ENCODE measurements at places on chromosomes 1 and 21. TPM values are rescaled to one million over a fixed set of nuclear protein-coding genes. Genes with fewer than 3 reads are reported as not detected.

DNA sequence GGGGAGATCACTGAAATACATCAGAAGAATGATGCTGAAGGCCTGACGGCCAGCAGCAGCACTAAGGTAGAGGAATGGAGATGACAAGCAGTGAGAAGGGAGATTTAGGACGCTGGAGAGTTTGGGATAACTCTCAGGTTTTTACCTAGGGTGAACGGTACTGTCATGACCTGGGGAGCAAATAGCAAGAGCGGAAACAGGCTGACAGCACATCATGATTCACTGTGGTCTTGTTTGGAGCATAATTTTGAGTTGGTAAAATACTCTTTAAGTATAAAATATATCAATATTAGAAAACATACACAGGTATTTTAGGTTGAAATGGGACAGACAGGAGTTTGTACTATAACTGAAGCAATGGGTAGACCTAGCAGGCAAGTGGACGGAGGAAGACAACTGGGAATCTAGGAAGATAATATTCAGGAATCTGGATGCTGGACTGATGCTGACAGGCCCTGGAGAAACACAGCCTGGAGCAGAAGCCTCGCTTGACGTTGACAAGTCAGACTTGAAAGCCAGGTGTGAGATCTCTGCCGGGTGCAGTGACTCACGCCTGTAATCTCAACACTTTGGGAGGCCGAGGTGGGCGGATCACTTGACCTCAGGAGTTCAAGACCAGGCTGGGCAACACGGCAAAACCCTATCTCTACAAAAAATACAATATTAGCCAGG lies 33.3 kb downstream of the ALG14 start:
- no peak for DNase-seq

DNA sequence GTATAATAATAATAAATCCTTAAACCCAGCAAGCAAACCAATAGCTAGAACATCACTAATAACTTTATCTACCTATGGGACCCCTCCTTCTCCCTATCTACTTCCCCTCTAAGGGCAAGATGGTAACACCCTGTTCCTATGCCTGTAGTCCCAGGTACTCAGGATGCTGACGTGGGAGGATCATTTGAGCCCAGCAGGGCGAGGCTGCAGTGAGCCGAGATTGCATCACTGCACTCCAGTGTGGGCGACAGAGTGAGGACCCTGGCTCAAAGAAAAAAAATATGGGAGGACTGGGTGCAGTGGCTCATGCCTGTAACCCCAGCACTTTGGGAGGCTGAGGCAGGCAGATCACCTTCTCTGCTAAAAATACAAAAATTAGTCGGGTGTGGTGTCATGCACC lies 143.1 kb upstream of the SLC45A1 start:
- no peak for DNase-seq

DNA sequence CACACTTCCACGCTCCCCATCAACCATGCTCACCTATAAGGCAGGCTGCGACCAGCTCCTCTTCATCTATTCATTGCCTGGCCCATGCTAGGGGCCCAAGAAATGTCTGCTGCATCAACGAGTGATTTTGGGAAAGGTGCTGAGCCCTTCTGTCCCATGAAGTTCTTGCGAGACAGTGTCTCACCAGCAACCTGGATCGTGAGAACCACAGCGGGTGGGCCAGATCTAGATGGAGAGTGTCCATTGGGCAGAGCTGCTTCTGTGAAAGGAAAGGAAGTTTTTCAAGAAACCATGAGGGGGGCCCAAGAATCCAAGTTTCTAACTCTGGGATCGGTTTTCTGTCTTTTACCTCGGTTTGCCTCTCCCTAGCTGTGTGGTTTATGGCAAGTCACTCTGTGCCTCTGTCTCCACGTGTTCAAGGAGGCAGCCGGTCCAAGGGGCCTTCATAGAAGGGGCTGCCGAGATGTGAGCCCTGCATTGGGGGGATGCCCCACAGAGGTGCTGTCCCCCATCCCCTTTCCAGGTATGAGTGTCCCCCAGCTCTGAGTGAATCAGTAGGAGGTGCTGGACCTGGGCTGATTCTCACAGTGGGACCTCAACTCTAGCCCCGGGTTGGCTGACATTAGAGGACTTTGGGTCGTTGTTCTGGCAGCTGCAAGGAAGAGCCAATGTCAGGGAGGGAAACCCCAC lies 8.3 kb upstream of the PADI1 start:
- no peak for DNase-seq

The GDAP2 gene
- 10.7 TPM for total RNA-seq

DNA sequence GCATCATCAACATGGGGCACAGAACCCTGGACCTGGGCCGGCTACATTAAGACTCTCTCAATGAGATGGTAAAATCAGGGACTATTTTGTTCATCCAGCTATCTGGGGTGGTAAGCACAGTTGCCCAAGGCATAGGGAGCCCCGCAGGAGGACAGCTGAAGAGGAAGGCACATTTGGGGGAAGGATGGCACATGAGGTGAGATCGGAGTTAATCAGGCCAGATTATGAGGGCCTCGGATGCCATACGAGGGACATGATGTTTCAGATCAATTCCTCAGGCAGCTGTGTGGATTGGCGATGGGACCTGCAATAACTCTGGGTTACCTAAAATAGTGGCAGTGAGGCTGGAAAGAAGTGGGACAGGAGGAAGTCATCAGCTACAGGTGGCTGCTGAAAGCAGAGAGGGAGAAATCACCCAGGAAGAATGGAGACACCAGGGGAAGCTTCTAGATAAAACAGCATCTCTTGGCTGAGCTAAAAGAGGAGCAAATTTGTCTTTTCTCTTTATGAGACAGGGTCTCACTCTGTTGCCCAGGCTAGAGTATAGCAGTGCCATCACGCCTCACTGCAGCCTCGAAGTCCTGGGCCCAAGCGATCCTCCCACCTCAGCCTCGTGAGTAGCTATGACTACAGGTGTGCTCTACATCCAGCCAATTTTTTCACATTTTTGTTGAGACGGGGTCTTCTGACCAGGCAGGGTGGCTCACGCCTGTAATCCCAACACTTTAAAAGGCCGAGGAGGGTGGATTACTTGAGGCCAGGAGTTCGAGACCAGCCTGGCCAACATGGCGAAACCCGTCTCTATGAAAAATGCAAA lies 21.1 kb downstream of the TOMM20 start:
- DNase-seq = no peak

GRCh38 chr21:28325618-28326017 lies 667.1 kb downstream of the LTN1 start:
- no peak for DNase-seq

GRCh38 chr1:240441669-240442068 lies 170.3 kb downstream of the GREM2 start:
- no peak for DNase-seq

The SLC9C2 gene
- not detected for total RNA-seq

DNA sequence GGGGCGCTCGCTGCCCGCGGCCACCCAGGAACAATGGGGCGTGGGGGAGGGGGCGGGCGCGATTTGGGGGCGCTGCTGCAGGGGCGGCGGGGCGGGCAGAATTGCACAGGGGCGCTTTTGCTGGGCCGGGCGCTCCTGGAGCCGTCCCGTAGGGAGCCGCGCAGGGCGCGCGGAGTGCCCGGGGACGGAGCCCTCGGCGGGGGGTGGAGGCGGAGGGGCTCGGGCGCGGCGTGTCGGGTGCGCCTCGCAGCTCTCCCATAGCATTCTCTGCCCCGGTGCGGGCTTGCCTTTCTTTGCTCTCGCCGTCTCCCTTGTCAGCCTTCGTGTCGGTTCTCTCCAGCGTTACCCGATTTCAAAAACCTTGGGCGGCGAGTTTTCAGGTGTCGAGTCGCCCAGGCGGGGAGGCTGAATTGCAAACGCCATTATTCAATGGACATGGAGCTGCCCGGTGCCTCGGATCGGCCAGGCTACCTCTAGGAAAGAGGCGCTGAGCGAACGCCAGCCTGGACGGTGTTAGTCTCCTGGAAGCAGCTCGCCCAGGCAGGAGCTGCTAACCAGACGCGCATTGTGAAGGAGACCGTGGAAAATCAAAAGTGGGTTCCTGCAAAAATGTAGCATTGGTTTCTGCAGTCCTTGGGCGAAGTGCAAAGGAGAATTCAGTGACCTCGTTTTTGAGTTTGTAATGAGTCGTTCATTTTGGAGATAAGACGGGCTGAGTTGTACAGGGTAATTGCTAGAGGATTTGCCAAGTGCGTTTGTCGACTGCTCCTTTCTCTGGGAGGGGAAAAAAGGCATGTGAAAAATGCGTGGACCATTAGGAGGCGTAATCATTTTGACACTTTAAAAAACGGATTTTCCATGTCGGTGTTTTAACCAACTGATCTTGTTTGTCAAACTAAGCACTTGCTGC lies 626 bp downstream of the CXADR start:
- no peak for DNase-seq

DNA sequence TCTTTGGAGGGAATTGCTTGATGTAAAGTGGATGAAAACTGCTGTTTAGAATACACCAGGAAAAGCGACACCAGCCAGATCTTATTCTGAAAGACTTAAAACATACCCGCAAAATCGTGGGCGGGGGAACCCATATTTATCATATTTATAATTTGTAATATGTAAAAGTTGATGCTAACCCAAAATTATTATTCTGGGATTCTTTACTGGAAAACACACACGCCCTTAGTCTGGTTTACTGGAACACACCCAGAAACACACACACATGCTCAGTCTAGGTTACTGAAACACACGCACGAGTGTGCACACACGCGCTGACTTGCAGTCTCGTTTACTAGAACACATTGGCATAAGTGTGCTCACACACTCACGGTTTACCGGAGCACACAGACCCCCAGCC lies 32.5 kb downstream of the ATP5PO start:
- no peak for DNase-seq

The C1orf174 gene
- total RNA-seq = 17.4 TPM

The WNT3A gene
- not detected for total RNA-seq

The ORC1 gene
- 9.9 TPM for total RNA-seq

DNA sequence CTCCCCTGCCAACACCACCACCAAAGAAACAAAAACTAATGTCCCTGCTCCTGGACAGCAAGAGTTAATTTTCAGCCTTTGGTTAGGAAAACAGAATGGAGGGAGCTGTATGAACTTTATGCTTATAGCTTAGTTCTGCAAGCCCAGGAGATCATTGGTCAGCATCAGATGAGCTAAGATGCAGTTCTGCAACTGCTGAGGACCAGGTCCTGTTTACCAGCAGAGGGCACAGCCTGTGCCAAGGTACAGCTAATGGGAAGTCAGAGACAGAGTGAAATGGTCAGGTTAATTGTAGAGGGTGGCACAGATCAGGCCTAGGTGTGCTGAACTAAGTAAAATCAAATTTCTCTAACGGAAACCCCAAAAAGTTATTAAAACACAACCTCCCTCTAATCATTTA lies 161.3 kb downstream of the ROR1 start:
- no peak for DNase-seq

DNA sequence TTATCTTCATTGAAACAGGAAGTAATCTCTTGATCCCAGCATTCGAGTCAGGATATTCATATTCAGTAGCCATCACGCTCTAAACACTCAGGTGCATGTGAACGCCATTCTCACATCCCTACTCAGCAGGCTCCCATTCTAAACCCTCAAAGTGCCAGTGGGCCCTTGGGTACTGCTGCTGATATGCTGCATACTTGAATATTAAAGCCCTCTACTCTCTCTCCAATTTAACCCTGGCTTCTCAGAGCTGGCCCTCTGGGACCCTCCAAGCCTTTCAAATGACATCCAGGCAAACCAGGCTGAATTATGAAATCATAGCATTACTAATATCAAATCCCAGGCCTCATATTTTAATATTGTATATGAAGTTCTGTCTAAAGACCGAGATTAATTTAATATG lies 468.2 kb downstream of the NUF2 start:
- no peak for DNase-seq

GRCh38 chr1:177354247-177354646 lies 183.5 kb downstream of the BRINP2 start:
- DNase-seq = no peak

The RSPH1 gene
- total RNA-seq = 0.26 TPM
